ENCODE measurements at places on chromosomes 5 and 9. TPM values are rescaled to one million over a fixed set of nuclear protein-coding genes. Genes with fewer than 3 reads are reported as not detected.

FBP1 gene
- 2.4 TPM for total RNA-seq

IL5 gene
- total RNA-seq, result not detected

GRCh38 chr5:133829786-133830185 is 138.6 kb downstream of the C5orf15 start:
- DNase-seq, result no peak

DNA sequence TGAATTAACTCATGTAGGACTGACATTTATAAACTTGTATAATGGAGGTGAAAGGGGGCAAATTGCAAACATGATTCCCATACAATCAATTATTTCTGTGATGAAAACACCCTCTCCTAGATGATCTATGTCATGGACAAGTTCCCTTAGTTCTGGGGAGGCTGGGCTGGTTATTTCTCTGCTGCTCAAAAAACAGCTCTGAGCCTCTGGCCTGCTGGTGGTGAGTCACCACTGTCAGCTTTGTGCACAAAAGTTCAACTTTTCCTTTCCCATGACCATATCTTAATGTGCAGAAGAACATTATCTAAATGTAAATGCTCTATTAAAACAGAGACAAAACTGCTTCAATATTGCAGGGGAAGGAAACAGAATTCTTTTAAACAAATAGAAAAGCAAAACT is 85.0 kb downstream of the HMHB1 start:
- no peak for DNase-seq

ZCCHC7 gene
- total RNA-seq, result 32.6 TPM

DNA sequence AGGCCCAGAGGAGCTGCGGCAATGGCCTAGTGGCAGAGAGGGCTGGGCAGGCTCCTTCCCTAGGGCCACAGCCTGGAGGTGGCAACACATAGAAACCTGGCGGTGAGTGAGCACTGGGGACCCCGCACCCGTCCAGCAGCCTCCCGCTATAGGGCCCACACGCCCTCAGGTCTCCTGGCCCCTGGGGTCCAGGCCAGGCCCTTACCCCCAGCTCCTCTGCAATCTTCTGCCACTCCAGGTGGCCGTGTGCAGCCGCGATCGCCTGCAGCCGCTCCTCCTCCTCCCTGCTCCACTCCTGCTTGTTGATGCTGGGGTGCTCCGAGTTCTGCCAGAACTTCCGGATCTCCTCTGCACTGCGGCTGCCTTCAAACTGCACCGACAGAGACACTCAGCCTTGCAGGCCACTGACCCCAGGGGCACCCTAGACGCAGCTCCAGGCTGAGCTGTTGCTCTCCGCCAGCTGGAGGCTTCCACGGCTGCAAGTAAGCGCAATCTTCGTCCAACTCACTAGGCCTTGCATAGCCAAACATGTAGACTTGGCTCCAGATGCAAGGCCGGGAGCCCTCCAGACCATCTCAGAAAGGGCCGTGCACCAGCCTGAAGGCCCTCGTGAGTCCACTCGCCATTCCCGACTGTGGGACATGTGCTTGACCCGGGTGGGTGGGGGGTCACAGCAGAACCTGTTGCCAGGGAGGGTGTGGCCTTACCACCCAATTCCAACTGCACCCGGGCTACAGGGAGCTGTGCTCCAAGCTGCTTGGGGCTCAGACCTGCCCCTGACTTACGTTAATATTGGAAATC is 8.0 kb downstream of the SNAPC4 start:
- DNase-seq, result no peak

DRD1 gene
- 0.15 TPM for total RNA-seq

CCDC152 gene
- total RNA-seq, result 1.7 TPM

GRCh38 chr9:107213080-107213479 is 70.0 kb upstream of the RAD23B start:
- no peak for DNase-seq

DNA sequence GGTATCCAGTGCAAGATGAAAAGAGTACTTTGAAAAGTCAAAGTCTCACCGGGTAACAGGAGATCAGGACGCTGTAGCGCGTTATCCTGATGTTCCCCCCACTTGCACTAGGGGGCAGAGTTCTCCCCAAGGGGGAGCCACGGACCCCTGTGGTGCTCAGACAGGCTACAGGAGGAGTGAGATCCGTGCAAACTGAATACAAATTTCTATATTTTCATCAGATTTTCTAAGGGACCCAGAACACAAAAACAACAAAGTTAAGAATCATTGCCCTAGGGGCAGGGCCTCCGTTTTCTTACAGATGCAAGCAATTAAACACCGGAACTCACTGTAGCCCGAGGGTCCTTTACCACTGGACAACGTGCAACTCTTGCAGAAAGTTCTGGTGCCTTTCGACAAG is 2.0 kb downstream of the MYO10 start:
- peak; percentile 81 for DNase-seq

SLC6A19 gene
- total RNA-seq, result not detected

DNA sequence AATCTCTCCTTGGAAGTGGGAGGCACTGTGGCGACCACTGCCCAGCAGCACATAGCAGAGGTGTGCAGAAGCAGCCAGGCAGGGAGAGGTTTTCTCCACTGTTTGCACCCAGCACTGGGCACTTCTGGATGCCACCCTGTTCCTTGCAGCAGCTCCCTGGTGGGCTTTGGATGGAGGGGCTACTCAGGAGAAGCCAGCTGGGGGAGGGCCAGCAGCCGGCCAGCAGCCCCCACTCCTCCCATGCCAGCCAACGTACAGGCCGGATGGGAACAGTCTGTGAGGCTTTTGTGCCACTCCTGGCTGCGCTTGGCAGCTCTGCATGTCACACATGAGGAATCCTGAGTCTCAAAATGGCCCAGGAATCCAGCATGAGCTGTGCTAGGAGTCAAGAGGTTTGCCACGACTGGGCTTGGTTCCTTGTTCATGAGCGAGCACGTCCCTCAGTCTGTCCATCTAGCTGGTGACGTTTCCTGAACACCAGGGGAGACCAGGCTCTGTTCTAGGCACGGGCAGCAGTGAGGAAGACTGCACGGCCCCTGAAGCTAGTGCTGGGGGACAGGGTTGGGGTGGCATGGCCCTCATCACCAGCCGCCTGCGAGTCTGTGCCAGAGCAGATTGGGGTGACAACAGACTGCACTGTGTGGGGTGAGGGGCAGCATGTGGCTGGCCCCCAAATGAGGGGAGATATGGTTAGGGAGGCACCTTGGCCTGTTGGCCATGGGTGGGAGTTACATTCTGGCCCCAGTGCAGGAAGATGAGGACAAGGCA is 10.1 kb downstream of the PHF2 start:
- no peak for DNase-seq

NDUFS6 gene
- 19.3 TPM for total RNA-seq

- peak; percentile 57 for DNase-seq
Measured at GRCh38 chr9:136629879-136630661, 32.6 kb upstream of the EGFL7 start.

SLCO4C1 gene
- 0.10 TPM for total RNA-seq

TXNDC8 gene
- not detected for total RNA-seq

DNA sequence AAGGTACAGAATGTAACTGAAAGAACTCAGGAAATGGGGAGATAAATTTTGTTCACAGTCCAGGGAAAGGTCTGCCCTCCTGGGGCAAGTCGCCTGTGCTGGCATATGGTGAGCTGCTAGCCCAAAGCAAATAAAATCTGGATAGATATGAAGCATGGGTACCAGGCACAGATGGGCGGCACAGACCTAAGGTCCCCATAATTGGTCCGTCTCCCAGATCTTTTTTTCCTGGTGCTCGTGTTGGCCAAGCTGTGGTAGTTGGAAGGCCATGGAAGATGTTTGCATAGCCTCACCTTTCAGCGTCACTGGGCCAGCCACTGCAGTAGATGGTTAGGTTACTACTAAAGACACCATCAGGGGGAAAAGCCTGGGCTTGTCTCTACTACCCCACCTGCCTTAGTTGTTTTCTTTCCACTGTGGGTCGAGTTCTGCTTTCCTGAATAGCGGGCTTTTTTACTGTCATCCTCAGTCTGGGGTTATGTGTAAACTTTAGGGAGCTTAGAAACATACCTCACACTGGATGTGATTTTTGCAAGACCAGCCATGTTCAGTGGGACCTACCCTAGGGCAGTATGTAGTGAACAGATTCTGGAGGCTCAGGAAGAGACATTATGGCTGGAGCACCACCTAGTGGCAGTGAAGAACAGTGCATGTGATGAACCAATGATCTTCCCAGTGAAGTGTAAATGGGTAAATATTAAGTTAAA is 24.2 kb upstream of the GLRX start:
- peak; percentile 81 for DNase-seq

DNA sequence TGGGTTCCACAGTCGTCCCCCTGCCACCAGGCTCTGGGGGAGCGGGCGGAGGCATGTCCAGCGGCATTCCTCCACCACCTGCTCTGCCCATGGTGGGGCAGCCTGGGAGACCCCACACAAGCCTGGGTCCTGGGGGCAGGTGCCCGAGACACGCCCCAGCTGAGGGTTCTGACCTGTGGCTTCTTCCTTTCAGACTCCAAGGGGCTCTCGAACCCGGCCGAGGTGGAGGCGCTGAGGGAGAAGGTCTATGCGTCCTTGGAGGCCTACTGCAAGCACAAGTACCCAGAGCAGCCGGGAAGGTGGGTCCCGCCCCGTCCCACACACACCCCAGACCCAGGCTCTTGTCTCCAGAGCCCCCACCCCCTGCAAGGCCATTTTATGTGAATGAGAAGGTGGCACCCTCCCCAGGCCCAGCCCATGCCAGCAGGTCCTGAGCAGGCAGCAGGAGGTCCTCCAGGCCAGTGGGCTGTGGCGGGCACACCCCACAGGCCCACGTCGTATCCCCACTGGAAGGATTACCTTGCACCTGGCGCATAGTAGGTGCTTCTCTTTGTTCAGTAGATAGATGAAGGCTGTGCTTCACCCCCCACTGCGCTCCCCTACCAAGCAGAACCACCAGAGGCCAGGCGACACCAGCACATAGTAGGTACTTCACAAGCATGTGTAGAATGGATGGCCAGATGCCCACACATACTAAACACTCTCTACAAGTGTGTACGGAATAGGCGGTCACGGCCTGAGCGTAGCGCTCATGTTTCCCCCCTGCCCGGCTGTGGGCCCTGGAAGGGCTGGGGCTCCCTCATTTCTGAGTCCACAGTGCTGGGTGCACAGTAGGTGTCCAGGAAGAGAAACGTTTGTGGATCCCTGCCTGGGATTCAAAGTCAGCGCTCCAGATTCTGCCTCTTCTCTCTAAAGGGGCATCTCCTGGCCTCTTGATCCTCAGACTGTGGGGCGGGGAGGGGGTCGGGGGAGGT is 107.9 kb downstream of the RXRA start:
- DNase-seq, result no peak

- no peak for DNase-seq
Measured at GRCh38 chr9:77556396-77556795, 91.7 kb downstream of the GNA14 start.

DNA sequence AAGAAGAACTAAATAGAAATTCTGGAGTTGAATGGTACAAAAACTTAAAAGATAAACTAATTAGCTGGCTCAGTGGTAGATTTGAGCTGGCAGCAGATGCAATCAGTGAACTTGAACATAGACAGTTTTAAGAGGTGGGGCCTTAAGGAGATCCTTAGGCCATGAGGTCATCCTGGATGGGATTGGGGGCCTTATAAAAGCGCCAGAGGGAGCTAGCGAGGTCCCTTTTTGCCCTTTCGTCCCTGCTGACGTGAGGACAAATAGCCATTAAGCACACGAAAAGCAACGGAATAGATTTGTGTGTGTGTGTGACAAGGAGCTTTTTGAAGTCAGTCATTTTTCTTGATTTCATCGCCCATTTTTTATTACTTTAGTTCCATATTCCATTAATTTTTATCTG is 83.3 kb downstream of the ZNF354C start:
- no peak for DNase-seq

DNA sequence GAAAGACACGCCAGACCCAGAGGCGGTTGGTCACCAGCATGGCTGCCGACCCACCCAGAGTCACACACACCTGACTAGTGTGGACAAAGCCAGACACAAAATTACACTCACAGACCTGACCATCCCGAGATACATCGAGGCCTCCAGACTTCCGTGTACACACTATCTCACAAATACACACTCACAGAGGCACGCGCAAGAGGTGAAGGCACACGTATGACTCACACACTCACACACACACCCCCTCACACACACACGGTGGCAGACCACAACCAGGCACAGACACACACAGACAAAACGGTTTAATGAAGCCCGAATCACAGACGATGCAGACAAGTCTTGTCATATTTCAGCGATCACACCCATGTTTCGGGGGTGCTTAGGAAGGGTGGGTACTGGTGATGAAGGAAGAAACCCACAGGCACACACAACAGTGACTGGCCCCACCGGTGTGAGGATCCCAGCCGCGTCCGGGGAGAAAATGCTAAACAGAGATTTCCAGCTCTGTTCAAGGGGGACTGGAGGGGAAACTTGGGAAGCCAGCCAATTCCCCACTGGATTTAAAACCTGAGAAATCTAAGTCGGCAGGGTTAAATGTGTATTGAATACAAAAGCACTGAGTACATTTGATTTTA is 51.3 kb downstream of the CRB2 start:
- DNase-seq, result no peak

SARDH gene
- 3.2 TPM for total RNA-seq

DNA sequence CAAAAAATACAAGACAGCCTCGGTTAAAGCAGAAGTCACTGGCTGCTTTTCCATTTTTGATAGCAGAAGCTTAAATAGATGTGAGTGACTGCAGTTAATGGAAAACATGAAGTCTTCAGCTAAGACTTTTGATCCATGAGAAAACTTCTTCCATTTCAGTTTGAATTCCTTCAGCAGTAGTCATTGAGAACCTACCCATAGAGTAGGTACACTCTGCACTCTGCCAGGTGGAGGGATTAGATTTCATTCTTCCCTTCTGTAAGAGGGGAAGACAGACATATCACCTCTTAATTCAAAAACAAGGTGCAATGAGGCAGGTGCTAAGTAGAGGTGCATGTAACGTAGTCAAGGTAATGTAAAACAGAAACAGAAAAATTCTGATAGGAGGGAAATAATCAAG is 26.7 kb upstream of the XPA start:
- no peak for DNase-seq

DNA sequence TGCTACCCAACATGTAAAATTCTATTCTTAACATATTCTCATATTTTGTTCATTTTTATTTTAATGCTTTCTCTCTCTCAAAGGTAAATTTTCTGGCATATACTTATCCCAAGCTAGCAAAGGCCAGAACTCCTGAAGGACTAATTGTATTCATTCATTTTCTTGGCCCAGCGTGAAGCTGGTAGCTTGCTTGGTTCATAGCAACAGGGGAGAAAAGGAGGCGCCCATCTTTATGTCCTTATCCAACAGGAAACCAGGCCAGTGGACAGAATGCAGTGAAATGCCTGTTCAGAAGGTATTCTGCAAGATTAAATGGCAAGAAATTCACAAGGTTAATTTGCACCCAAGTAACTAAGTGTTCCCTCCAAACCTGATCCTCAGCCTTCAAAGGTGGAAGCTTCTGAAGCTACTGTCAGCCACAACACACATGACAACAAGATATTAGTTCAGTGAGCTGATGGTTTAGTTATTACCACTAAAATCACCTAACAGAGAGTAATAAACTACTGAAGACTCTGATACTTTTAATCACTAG is 5.6 kb downstream of the EFNA5 start:
- no peak for DNase-seq

- no peak for DNase-seq
Measured at GRCh38 chr9:84296146-84296843, 44.3 kb downstream of the SLC28A3 start.

SPINK13 gene
- total RNA-seq, result not detected

Measured in ovary (tissue), 10 donors.